Thymus (tissue), 14 donors: ENCODE measurements at places on chromosomes 13 and 19.

DNA sequence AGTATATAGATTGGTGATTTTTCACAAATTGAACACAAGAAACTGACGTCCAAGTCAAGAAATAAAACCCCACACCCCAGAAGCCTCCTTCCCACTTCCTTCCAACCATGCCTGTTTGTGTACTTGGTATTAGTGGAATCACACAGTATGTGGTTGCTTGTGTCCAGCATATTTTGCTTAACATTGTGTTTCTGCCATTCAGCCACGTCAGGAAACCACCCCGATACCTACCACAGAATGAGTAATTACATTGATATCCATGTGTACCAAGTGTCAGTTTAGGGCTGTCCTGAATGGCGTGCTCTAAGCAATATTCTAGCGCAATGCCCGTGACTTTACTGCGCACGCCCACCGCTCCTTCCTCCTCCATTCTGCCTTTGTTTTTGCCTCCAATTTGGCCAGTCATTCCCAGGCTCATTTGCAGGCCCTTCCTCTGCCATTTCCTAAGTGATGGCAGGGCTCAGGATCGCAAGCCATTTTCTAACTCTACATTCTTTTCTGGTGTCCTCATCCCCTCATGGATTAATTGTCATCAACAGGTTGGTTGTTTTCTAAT, 25.9 kb upstream of the MPHOSPH8 start:
- DNase-seq: no peak

DNA sequence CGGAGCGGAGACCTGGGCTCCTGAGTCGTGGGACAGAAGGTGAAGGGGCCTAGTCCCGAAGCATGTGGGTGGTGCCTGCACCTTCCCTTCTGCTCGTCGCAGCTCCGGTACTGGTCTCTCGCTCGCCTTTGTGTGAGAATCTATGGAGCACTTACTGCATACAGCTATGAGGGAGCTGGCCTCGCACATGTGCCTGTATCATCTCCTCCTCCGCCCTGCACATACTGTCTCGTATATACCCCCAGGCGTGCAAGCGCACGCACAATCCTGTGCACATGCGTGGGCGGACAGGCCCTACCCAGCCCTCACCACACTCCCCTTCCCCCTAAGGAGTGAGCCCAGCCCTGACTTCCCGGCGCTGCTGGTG, 8.7 kb downstream of the PIK3R2 start:
- DNase-seq: no peak

GRCh38 chr19:33557196-33557595, 35.6 kb upstream of the PEPD start:
- no peak for DNase-seq

- no peak for DNase-seq
These were observed 4.7 kb downstream of the AKAP11 start for GRCh38 chr13:42276683-42277082.

DNA sequence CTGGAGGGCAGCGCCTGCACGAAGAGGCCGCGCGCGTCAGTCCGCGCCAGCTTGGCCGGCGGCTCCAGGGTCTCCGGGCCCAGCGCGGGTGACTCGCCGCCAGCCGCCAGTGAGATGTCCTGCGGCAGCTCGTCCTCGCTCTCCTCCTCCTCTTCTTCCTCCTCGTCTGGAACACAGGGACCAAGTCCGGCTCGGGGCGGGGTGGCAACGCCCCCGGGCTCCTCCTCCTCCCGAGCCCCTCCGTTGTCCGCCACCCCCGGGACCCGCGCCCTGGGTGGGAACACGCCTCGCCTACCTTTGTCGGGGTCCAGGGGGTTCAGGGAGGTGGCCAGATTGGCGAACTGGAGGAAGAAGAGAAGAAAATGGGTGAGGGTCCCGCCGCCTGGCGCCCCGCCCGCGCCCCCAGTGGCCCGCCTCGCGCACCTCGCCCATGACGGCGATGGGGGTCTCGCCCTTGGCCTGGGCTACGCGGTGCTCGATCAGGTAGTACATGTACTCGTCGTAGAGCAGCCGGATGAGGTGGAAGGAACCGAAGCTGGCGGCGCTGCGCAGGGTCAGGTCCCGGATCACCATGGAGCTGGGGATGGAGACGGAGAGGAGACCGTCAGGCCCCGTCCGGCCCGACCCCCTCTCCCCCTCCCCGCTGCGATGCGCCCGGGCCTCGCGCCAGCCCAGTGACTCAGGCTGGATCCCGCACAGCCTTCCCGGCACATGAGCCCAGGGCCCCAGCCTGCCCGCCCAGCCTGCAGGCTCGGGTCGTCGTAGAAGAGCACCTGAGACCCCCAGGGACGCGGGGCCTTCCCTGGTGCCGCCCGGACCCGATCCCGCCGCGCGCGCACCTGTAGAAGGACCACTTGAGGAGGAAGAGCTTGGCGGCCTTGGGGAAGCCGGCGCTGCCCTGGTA, 10.6 kb downstream of the DCAF15 start:
- no peak for DNase-seq

DNA sequence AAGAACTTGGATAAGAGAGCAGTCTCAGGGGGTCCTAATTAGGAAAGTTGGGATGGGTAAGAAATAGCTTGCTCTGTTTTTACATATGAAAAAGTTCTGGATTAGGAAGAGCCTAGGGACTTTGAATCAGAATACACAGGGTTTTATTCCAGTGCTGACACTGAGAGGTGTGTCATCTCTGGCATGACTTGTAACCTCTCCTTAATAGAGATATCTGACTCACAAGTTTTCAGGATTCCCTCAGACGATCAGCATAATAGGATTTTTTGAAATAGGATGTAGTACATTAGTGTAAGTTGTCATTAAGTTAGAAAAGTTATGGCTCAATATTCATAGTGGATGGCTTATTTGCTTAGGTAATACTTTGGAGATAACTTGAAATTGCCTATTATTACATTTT, 555.2 kb upstream of the MIR17HG start:
- DNase-seq: no peak

DNA sequence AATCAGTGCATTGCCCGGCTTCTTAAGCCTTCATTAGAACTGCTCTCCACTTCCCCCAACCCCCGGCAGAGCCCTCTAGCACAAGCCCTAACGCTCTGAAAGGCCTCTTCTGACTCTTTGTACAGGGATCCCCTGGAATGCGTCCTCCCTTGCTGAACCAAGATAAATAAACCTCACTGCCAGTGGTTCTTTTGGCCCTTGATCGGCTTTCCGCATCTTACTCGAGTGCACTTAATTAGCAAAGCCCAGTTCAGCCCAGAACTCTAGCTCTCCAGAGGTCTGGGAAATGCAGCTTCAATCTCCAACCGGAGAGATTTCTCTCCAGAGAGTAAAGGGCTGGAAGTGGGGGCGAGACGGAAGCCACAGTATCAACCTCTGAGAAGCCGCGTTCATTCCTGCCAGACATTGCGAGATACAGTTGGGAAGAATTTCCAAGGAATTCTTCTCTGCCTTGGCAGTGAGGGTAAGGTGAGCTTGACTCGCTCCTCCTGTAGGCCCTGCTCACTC, 8.7 kb upstream of the ZNF444 start:
- no peak for DNase-seq

GRCh38 chr19:18391509-18392075, 5.6 kb downstream of the GDF15 start:
- no peak for DNase-seq

- no peak for DNase-seq
These were observed 1189.9 kb downstream of the UQCRFS1 start for GRCh38 chr19:28023064-28023463.

DNA sequence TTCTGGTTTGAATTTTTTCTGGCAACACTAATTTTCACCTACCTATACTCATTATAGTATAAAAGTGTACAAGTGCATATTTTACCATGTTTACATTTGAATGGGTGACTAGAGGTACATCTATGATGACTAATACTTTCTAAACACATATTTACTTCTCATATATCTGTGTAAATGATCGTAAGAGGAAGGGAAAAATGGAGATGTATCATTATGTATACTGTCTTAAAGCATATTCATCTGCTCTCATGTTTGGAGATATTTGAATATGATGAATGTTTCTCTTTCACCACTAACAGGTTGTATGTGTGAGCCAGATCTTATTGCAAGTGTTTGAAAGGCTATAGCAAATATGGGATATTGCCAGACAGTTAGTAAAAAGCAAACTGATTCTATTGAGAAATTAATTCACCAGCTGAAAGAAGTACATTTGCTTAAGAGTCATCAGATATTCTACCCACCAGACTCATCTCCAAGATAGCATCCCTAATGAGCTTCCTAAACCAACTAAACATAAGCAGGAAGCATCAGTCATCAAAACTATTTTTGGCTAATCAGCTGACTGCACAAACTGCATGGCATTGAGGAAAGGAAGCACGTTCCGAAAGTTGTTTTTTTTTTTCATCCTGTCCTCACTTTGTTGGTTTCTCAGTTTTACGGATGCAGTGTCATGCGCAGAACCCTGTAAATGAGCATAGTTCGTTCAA, 738.2 kb downstream of the GPC5 start:
- no peak for DNase-seq

DNA sequence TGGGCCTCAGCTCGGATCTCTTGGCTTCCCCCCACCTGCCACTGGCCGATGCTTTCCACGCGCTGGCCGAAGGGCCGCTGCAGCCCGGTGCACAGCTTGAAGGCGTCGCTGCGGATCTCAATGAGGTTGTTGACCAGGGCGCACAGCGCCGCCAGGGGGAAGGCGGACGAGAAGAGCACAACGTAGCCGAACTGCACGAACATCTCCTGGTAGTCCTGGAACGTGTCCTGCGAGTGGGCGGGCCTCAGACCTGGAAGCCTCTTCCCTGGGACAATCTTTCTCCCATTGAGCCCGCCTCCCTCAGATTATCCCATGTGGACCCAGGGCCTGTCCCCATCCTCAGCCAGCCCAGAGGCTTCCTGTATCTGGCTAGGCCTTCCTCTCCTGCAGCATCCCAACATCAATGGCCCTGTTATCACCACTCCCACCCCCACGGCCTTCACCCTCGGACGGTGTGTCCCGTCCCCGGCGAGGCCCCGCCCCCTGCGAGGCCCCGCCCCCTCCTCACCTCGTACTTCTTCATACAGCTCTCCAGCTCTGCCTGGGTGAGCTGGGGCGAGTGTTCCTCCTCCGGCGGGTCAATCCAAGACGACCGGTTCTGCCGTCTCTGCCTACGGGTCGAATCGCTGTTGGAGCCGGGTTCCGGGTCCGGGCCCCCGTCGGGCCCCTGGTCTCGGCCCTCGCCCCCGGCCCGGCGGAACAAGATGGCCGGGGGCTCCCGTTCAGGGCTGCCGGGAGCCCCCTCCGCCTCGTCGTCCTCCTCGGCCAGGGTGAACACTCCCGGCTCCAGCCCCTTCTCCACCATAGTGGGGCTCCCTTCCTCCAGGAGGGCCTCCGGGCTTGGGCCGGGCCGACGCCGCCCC, 6.8 kb downstream of the ANO8 start:
- DNase-seq: no peak

- DNase-seq: no peak
These were observed 21.9 kb downstream of the GRIN2D start for GRCh38 chr19:48415395-48415794.

- no peak for DNase-seq
These were observed 21.0 kb downstream of the LMO7 start for GRCh38 chr13:75657111-75657510.

DNA sequence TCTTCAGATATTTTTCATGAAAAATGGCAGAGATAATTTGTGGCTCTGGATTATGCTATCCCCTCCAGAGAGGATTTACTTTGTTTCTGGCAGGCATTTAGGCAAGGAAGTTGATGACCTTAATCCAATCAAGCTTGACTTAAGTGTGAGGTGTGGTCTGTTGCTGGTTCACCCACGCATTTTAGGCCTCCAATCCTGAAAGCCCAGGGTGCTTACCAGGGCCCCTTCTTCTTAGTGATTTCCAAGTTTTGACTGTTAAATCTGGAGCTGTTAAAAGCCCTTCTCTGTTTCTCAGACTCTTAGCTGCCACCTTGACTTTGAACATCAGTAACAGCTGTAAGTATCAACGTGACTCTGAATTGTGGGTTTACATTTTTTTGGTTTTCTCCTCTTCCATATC, 161.8 kb downstream of the DNAJC15 start:
- DNase-seq: no peak

- no peak for DNase-seq
These were observed 28.5 kb downstream of the MED4 start for GRCh38 chr13:48066310-48066989.

GRCh38 chr13:91017031-91017668, 330.3 kb upstream of the MIR17HG start:
- peak; percentile 5 for DNase-seq
